ENCODE measurements at places on chromosomes 4 and X.

DNA sequence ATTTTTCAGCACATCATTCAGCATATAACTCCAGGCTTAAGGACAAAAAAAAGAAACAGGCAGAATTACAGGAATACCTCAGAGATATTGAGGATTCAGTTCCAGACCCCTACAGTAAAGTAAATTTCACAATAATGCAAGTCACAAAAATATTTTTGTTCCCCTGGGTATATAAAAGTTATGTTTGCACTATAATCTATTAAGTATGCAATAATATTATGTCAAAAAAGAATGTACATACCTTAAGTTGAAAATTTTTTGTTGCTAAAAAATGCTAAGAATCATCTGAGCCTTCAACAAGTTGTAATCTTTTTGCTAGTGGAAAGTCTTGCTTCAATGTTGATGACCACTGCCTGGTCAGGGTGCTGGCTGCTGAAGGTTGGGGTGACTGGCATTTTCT lies 2532.5 kb downstream of the ARAP2 start:
- no peak for DNase-seq

- no peak for DNase-seq
These were observed 27.1 kb upstream of the MAP9 start for GRCh38 chr4:155403886-155404285.

- no peak for DNase-seq
These were observed 27.0 kb upstream of the GIMD1 start for GRCh38 chr4:106395582-106395981.

DNA sequence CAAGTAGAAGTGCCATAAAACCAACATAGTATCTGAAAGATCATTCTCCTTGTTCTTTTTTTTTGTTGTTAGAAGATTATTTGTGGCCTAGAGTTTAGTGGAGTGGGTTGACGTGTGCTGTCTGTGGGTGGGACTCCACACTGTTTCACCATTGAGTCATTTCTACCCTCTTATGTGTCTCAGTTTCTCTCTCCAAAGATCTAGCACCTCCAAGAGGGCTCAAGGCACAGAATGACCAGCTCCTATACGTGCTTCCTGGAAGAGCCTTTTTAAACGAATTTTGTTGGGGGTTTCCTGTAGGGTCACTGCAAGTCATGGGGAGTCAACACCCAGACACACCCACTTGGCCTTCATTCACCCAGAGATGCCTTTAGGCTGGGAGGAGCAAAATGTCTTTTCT lies 150.1 kb downstream of the KLF8 start:
- DNase-seq: no peak

DNA sequence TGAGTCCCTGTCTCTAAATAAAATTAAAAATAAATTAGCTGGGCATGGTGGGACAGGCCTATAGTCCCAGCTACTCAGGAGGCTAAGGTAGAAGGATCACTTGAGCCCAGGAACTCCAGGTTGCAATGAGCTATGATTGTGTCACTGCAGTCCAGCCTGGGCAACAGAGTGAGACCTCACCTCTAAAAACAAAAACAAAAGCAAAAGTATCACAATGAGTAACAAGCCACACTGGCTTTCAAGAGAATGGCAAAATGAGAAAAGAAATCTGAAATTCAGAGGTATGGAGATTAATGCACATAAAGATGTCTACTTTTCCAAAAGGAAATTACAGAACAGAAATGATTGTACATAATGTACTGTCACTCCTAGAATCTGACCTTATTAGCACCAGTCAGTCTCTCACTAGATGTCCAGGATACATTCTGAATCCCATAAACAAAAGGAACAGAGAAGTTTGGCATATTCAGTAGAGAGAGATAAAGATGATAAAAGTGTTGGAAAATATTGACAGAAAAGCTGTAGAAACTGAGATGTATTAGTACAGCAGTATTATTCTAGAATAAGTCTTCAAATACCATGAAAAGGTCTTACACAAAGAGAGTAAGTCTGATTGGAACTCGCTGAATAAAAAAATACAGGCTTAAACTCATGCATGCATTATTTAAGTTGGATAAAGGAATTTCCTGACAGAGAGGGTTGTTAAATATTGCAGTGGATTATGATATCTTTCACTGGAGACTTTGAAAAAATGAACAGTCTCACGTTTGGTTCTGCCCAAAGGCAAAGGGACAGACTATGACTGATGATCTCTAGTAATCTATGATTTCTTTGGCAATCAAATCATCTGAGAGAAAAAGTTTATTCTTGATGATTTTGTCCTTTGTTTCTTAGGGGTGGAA lies 102.5 kb downstream of the SH3RF1 start:
- DNase-seq: no peak

- DNase-seq: no peak
These were observed 101.5 kb downstream of the PDGFC start for GRCh38 chr4:156870131-156870530.

DNA sequence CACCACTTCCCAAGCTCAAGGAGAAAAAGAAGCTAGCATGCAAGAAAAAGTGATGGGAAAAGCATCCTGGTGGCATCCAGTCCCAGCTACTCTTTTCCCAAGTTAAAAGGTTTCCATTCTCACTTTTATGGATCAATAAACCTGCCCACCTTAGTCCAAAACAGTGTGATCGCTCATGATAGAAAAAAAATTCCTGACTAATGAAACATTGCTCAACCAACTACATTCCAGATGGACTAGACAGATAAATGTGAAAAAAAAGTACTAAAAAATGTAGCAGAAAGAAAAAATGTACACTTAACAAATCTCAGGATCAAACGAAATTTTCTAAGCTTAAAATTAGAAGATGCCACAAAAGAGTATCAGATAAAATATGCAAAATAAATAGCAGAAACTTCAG lies 312.2 kb downstream of the TMA16 start:
- no peak for DNase-seq

- peak; percentile 42 for DNase-seq
These were observed 12.5 kb downstream of the OGT start for GRCh38 chrX:71545364-71545763.

DNA sequence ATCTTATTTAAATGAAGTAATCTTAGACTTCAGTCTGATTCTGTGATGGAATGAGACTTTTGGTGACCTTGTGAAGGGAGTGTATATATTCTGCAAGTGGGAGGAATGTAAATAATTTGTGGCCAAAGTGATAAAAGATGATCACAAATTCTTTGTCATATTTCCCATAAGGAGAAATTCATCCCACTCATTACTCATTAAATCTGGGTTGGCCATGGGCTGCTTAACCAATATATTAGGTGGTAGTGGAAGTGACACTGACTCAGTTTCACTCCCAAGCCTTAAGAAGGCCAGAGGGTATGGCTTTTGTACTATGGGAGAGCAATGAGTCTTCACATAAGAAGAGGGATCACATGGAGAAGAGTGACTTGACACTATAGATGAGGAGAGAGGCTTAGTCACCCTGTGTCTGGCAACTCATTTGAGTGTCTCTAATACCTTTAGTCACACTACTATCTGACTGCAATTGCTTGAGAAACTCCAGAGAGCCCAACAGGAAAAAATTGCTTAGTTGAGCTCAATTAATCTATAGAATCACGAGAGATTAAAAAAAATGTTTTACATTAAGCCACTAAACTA lies 408.2 kb upstream of the PITX2 start:
- DNase-seq: no peak

DNA sequence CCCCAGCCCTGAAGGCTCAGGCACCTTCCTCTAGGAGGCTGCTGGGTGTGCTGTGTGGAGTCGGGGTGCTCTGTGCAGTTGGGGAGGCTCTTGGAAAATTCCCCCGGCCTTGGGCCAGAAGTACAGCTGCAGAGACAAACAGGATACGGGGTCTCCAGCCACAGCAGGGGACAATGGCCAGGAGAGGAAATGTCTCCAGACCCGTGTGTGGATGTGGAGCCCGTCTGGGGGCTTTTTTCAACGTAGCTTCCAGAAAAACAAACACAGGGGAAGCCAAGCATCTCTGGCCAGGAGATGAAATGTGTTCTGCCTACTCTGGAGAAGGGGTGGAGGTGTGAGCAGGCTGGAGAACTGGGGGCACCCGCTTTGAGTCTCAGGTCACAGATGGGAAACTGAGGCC lies 3.7 kb upstream of the SH3TC1 start:
- DNase-seq: no peak

DNA sequence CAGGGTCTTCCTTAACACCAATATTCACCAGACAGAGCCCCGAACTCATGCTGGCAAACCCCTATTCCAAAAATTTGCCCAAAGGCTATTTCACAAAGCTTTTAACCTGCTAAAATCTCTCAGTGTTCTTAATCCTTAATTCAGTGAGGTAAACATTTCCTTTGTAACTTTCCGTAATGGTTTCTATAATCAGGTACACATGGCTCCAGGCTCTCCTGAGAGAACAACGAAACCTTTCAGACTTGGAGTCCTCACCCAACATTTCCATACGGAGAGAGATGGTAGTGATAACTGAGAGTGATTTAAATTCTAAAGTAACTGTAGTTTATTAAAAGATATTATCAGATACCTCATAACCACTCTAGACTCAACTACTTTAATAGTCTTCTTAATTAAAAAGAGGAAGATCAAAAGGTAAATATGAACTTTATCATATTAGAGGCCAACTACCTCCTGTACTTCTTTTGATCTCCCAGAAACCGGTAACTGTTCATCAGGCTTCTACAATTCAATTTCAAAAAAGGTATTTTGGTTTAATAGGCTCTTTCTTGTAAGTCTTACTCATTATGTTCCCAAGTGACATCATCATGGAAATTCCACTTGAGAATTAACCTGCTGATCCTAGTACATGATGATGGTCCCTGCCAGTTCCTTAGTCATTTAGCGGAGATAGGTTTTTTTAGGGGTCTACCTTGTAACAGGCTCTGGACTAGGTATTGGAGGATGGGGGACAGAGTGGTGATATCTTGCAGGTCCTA lies 91.4 kb upstream of the UCP1 start:
- no peak for DNase-seq

DNA sequence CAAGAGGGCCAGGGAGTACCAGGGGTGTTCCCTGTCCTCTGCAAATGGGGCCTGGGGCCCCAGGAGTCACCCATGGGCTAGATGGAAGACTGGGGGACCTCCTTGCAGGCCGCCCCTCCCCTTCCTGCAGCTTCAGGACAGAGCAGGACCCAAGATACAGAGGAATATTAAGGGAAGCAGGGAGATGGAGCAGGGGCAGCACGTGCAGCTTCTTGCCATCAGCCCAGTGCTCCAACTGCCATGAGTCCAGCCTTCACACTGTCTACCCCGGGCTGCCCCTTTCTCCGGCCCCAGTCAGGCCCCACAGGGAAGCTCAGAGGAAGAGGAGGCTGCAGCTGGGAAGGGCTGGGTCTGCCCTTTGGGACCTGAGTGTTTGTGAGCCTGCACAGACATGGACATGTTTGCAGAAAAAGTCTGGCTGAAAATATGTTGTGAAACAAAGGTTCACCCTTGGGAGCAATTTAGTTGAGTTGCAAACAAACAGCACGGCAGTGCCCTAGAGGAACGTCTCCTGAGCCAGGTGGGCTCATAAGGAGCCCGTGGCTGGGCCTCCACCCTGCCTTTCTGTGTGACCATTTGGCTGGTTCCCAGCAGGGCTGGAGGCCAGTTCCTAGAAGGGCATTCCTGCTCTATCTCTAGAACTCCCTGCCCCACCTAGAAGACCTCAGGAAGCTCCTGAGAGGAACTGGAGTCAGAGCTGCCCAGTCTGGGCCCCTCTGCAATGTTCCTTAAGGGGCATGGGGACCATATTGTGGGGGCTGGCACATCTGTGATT lies 8.9 kb downstream of the FATE1 start:
- DNase-seq: no peak

- DNase-seq: no peak
These were observed 6.2 kb upstream of the DCAF8L2 start for GRCh38 chrX:27583976-27584375.

DNA sequence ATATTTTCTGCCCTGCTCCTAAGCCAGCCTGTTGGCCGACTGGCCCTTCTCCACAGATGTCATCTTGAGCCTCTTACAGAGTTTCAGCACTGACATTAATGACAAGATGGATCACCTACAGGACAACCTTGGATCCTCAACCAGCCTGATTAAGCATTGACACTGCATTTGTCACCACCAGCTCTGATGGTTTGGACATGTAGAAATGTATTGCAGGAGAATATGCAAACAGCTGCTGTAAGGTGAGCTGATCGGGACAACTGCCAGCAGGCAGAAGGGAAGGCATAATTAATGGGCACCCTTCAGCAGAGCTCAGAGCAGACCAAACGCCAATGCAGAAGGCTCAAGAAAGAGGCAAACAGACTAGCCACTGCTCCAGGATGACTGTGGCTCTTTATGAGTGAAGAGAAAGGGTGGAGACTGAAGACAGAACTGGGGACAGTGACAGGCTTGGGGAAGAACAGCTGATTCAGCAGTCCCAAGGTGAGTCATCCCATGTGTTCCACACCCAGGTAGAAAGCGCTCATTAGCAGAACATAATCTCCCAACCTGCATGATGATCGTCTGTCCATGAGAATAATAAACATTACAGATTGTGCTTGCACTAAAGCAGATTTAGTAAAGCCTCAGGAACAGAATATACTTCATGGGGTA lies 6.7 kb downstream of the CORIN start:
- no peak for DNase-seq

GRCh38 chr4:42955746-42956505 lies 63.4 kb downstream of the GRXCR1 start:
- DNase-seq: no peak

- DNase-seq: no peak
These were observed 504.6 kb downstream of the IQCM start for GRCh38 chr4:149311076-149311475.

GRCh38 chr4:16384576-16384975 lies 158.3 kb upstream of the TAPT1 start:
- no peak for DNase-seq

GRCh38 chr4:8469550-8469949 lies 29.0 kb downstream of the TRMT44 start:
- no peak for DNase-seq

- DNase-seq: peak; percentile 23
These were observed 806 bp upstream of the CD99L2 start for GRCh38 chrX:150899191-150899757.

DNA sequence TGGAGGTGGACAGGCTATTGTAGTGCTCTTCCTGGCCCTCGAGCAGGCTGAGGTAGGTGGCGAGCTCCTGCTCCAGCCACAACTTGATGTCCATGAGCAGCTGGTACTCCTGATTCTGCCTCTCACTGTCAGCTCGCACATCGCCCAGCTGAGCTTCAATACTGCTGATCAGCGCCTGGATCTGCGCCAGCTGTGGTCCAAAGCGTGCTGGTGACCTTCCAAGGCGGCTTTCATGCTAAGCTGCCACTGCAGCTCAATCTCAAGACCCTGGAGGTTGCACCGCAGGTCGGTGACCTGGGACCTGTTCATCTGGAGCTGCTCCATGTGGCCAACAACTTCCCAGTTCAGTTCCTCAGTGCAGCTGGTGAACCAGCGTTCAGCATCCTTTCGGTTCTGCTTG lies 31.2 kb downstream of the LRIT3 start:
- no peak for DNase-seq

DNA sequence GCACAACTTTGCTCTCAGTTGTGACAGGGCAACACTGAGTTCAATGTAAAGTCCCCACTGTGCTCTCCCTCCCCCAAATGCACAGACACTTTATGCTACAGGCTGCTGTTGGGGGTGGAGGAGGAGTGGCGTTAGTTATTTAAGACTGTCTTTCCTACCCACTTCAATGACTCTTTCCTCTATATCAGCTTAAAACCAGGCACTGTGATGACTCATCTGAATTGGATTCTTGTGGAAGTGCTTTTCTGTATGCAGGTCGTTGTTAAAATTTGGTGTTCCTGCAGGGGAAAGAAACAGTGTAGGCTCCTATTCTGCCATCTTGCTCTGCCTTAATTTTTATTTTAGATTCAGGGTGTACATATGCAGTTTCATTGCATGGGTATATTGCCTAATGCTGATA lies 1157.2 kb upstream of the ADGRL3 start:
- DNase-seq: no peak

- DNase-seq: no peak
These were observed 26.0 kb upstream of the ELF2 start for GRCh38 chr4:139202991-139203390.

GRCh38 chr4:145694929-145695328 lies 15.0 kb downstream of the C4orf51 start:
- no peak for DNase-seq

All from activated CD8-positive, alpha-beta memory T cell treated with anti-CD3 and anti-CD28 coated beads, Interleukin-2, amount 50 U/mL, for 4 hours (primary cell).